ENCODE measurements at places on chromosomes 13 and 19.

- DNase-seq, result no peak
These were observed 5.6 kb upstream of the DPF1 start for GRCh38 chr19:38229585-38230073.

DNA sequence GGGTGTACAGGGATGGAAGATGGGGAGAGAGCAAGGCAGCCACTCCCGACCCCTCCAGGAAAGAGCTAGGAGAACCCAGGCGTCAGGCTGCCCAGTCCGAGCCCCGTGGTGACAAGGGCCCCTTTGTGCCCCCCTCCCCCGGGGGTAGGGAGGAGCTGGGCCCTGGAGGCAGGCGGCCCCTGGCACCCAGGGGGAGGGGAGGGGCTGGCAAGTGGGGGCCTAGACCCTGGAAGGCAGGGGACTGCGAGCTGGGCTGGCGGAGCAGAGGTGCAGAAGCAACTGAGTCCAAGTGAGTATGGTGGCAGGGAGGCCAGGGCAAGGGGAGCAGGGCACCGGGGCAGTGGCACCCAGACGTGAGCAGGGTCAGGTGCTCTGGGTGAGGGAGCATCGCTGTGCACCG, at the start of gene MAG:
MAG (plus strand) TSS at position 246 of the 400 bp plus-strand sequence. CDS start 3,248 bp downstream, outside the sequence.
- no peak for DNase-seq

GRCh38 chr13:50598338-50598737, 245.2 kb downstream of the DLEU7 start:
- DNase-seq, result no peak

DNA sequence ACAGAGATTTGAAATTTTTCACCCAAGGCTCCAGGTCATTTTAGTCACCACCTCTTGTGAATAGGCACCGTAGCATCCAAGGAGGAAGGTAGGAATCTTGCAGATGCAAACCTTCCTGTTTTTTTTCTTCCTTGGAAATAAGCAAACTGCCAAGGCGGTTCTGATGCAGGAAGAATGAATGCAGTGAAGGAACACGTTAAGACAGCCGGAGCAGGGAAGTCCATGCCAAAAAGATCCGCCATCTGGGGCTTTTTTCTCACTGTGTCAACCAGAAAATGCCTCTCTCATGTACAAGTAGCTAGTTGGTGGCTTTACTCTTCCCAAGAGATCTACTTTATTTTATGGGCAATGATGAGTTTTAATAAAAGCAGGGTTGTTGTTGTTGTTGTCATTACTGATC, 142.4 kb downstream of the ZIC5 start:
- DNase-seq, result no peak

- no peak for DNase-seq
These were observed 13.6 kb upstream of the FBXO17 start for GRCh38 chr19:38989066-38989605.

- no peak for DNase-seq
These were observed 171.3 kb downstream of the CACNA1A start for GRCh38 chr19:13334801-13335481.

GRCh38 chr13:45040622-45041021, 51.3 kb downstream of the GPALPP1 start:
- no peak for DNase-seq

DNA sequence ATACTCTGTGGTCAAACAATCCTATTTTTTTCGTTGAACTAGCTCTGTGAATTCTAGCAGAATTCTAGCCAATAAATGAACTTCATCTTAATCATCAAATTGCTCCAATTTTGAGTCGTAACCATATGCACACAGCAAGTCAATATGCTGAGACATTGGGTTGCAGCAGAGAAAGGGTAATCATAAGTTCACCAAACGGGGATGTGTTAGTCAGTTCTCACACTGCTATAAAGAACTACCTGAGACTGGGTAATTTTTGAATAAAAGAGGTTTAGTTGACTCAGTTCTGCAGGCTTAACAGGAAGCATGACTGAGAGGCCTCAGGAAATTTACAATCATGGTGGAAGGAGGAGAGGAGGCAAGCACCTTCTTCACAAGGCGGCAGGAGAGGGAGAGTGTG, 67.7 kb upstream of the ABCC4 start:
- no peak for DNase-seq

DNA sequence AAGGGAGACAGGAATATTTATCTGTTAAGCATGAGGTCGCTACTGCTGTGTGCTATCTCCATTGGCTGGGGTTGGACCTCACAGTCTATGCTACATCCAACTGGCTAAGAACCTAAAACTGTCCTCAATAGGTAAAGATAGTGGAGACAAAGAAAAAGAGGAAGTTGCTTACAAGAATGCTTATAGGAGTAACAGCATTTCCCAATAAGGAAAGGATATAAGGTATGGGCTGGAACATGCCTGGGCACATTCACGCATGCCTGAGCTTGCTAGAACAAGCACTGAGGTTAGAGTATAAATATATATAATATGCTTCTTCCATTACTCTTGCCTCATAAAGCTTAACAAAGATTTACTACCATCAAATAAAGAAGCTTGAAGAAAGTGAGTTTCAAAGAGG, 47.9 kb upstream of the CEACAM21 start:
- DNase-seq, result peak; percentile 26

All from SIG-M5 (cell line).